Placental pericyte (primary cell): ENCODE measurements at places on chromosomes 4 and X. TPM values are rescaled to one million over a fixed set of nuclear protein-coding genes. Genes with fewer than 3 reads are reported as not detected.

EPHA5 gene
- total RNA-seq: 0.22 and 3.7 TPM in 2 replicates

HMX1 gene
- total RNA-seq: not detected in 2 replicates

CLNK gene
- not detected in 2 replicates for total RNA-seq

FAM53A gene
- total RNA-seq: 1.7 and 4.8 TPM in 2 replicates

RTL3 gene
- total RNA-seq: 0.43 TPM in 1 of 2 replicates, not detected in the other

ZNF674 gene
- 5.4 and 7.2 TPM in 2 replicates for total RNA-seq

CFI gene
- 0.57 and 2.2 TPM in 2 replicates for total RNA-seq

TMEM150C gene
- total RNA-seq: 0.14 TPM in 1 of 2 replicates, not detected in the other

GAB1 gene
- total RNA-seq: 9.7 and 12.0 TPM in 2 replicates

TAF1 gene
- 29.6 and 35.7 TPM in 2 replicates for total RNA-seq

EDA2R gene
- 1.3 and 6.9 TPM in 2 replicates for total RNA-seq

ETDA gene
- total RNA-seq: not detected in 2 replicates

F9 gene
- total RNA-seq: not detected in 2 replicates
